ENCODE measurements at places on chromosomes 3 and 15. TPM values are rescaled to one million over a fixed set of nuclear protein-coding genes. Genes with fewer than 3 reads are reported as not detected.

OR5H6 gene
- not detected for total RNA-seq

ALCAM gene
- 112 TPM for total RNA-seq

DNA sequence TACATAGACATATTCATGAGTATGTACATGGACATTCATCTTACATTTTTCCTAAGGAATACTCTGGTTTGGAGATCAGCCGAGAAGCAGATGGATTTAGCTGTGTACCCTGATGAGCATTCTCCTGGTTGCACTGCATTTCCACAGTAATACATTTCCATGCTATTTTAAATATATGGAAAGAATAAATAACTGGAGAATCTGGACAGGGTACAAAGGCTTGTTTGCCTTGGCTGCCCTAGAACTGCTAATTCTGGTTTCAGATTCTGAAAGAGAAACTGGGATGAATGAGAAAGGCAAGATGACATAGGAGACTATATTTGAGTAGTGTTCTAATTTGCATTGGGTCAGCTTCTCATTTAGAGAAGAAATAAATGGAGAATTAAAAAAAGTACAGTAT is 190.8 kb upstream of the FAM3D start:
- DNase-seq: no peak

- DNase-seq: peak; percentile 56
Measured at GRCh38 chr3:119098619-119099222, 47.2 kb upstream of the TEX55 start.

- no peak for DNase-seq
Measured at GRCh38 chr3:20846832-20847231, 660.8 kb upstream of the SGO1 start.

DNA sequence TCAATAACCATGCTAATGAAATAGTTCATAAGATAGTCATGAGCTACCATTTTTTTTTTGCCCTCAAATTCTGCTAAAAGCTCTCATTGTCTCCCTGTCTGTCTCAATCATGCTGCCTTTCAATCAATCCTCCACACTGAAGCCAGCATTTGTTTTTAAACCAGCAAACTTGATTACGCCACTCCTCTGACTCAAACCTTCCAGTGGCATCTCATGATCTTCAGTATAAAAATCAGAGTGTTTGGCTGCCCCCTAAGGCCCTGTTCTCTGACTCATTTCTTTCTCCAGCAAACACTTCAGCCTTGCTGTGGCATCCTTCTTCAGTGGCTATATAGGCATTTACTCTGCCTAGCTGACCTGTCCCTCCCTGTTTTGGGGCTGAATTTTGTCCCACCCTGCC is 36.0 kb upstream of the EOMES start:
- peak; percentile 97 for DNase-seq
